ENCODE measurements at places on chromosomes 4 and X.

DNA sequence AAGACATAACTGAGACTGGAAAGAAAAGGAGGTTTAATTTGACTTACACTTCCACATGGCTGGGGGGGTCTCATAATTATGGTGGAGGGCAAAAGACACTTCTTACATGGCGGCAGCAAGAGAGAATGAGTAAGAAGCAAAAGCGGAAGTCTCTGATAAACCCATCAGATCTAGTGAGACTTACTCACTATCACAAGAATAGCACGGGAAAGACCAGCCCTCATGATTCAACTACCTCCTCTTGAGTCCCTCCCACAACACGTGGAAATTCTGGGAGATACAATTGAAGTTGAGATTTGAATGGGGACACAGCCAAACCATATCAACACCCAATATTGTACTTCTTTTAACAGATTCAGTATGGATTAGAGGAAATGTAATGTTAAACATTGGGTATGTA is 646.6 kb downstream of the ANKRD50 start:
- no peak for DNase-seq

- DNase-seq = no peak
These were observed 333.3 kb upstream of the DDX53 start for GRCh38 chrX:22666441-22666840.

GRCh38 chr4:156177941-156178340 is 224.3 kb upstream of the CTSO start:
- no peak for DNase-seq

GRCh38 chr4:109027016-109027500 is 264.2 kb upstream of the ETNPPL start:
- DNase-seq = no peak

- no peak for DNase-seq
These were observed 31.2 kb upstream of the TSPAN5 start for GRCh38 chr4:98689507-98690174.

DNA sequence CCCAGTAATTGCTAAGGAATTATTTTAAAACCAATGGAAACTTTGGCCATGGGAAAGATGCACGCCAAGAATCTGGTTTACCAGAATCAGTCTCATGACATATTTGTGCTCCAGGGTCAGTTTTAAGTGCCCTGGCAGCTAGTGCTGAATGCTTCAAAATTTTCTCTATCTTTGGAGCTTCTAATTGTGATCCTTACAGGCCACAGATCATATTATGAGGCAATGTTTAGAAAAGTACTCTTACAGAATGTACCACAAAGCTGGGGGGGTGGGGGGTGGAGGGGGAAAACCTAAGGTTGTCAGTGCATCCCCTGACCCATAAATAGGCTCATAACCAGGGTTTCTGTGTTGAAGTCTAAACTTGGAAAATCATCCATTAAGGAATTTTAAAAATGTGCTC is 514.5 kb downstream of the INPP4B start:
- no peak for DNase-seq

DNA sequence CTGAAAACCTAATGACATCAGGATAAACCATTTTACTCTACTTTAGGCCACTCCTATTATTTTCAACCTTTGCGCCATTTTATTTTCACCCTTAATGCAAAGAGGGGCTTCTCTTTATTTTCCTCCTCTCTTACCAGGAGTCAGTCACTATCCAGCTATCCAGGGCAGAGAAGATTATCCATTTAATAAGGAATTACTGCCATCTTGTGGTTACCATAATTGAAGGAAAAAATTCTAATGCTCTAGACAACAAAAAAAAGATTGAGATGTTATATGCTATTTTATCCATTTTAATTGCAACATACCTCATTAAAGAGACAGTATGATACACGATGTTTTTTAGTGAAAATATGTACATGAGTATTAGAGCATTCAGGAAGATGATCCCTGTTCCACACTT is 514.5 kb upstream of the FAM241A start:
- no peak for DNase-seq

DNA sequence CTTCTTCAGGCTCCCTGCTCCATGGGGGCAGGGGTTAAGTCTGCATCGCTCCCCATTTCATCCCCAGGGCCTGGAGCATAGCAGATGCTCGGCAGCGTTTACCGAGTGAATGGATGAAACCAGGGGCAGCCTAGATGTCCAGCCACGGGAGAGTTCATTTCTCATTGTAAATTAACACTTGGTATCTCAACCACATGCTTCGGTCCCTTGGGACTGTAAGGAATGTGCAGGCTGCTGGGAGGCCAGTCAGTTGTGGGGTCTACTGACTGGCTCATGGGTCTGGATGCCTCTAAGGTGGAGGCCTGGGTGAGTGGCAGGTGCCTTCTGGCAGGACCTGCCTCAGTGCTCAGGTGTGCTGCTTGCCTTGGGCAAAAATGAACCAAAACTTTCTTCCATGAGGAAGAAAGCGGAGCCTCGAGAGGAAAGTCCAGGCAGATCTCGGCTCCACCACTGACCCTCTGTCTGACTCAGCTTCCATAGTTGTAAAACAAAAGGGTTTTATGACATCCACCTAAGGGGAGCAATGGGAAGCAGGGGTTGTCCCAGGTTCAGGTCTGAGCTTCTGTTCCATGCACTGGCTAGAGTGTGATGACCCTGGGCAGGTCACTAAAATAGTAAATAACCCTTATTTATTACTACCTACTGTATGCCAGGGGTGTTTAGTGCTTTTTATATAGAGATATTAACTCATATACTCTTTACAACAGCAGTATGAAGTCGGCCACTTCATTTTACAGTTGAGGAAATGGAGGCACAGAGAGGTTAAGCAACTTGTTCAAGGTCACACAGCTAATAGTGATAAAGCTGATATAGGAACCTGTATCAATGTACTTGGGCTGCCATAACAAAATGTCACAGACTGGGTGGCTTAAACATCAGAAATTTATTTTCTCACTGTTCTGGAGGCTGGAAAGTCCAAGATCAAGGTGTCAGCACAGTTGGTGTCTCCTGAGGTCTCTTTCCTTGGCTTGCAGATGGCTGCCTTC is 144.3 kb upstream of the STX18 start:
- no peak for DNase-seq

- no peak for DNase-seq
These were observed 100.5 kb downstream of the PTCHD1 start for GRCh38 chrX:23435108-23435507.

DNA sequence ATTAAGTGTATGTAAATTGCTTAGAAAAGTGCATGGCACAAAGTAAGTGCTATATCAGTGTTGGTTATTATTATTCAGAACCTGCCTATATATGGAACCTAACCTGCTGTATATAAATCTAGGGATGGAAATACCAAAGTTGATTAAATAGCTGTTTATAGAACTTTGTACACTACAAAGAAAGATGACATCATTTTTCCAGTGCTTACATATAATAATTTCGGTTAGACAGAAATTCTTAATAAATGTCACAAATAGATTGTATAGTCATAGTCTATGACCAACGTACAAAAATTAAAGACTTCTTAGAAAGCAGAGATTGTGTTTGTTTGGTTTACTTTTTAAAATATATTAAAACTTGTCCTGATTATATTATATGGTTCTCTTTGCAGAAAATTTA is 4.4 kb downstream of the GYPB start:
- no peak for DNase-seq

- no peak for DNase-seq
These were observed 258.4 kb upstream of the TAPT1 start for GRCh38 chr4:16484711-16485110.

DNA sequence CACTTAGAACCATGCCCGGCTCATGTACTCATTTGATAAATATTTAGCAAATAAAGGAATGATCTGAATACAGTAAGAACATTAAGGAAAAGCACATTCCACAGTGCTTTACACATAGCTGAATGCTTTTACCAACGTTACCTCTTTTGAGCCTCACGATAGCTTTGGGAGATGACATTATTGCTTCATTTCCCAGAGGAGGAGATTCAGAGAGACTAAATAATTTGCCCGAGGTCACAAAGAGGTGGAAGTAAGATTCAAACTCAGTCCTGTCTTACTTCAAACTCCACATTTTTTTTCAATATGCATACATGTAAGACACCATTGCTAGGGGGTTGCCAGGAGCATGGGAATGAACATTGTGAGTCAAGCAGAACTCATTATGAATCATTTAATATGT is 538.5 kb downstream of the BCOR start:
- DNase-seq = no peak

DNA sequence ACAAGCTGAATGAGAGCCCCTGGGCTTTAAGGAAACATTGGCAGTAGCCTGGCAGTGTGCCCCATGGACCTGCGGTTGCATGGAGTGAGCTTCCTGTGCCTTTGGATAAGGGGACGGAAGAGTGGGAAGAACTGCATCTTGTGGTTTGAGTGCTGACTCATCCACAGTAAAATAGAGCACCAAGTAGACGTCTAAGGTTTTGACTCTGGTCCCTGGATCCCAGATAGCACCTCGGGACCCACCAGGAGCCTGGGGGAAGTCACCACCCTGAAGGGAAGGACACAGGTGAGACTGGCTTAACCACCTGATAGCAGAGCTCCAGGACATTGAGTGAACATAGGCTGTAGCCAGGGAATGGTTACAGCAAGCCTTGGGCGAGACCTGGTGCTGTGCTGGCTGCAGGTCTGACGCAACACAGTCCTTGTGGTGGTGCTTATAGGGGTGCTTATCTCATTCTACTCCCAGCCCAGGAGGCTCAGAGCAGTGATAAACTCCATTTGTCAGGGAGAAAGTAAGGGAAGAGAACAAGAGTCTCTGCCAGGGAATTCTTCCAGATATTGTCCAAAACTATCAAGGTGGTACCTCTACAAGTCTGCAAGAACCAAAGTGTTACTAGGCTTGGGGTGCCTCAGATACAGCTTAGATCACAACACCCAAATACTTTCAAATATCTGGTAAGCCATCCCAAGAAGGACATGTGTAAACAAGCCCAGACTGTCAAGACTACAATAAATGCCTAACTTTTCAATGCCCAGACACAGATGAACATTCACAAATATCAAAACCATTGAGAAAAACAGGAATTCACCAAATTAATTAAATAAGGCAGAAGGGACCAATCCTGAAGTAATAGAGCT is 123.6 kb upstream of the TET2 start:
- DNase-seq = no peak
